Renal cortex interstitium (tissue), 15 donors: ENCODE measurements at places on chromosomes 13 and 19. TPM values are rescaled to one million over a fixed set of nuclear protein-coding genes. Genes with fewer than 3 reads are reported as not detected.

Gene DNMT1
- 131 TPM for polyA plus RNA-seq

Gene ZNF135
- 21.8 TPM for polyA plus RNA-seq

Gene PGLYRP2
- polyA plus RNA-seq = not detected

Gene CNN2
- polyA plus RNA-seq = 196 TPM

Gene ATP1A3
- polyA plus RNA-seq = not detected

Gene SRRM5
- 0.67 TPM for polyA plus RNA-seq

Gene MADCAM1
- 3.6 TPM for polyA plus RNA-seq

Gene UBE2L5
- 1.2 TPM for polyA plus RNA-seq

Gene S1PR5
- polyA plus RNA-seq = 0.78 TPM

Gene CCDC106
- 17.5 TPM for polyA plus RNA-seq

Gene NLRP12
- polyA plus RNA-seq = 0.29 TPM

Gene BRME1
- 7.2 TPM for polyA plus RNA-seq
